ENCODE measurements at places on chromosomes 16 and 17.

DNA sequence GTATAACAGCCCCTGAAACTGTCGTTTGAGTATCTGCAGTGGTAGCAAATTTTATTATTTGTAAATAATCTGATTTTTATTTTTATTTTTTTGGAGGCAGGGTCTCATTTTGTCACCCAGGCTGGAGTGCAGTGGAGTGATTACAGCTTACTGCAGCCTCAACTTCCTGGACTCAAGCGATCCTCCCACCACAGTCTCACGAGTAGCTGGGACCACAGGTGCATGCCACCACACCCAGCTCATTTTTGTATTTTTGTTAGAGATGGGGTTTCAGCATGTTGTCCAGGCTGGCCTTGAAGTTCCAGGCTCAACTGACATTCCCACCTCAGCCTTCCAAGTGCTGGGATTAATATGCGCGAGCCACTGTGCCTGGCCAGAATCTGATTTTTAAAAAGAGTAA is 2.8 kb downstream of the NDEL1 start:
- DNase-seq, result no peak

GRCh38 chr17:63082273-63082861 is 116.3 kb downstream of the TANC2 start:
- DNase-seq, result no peak

DNA sequence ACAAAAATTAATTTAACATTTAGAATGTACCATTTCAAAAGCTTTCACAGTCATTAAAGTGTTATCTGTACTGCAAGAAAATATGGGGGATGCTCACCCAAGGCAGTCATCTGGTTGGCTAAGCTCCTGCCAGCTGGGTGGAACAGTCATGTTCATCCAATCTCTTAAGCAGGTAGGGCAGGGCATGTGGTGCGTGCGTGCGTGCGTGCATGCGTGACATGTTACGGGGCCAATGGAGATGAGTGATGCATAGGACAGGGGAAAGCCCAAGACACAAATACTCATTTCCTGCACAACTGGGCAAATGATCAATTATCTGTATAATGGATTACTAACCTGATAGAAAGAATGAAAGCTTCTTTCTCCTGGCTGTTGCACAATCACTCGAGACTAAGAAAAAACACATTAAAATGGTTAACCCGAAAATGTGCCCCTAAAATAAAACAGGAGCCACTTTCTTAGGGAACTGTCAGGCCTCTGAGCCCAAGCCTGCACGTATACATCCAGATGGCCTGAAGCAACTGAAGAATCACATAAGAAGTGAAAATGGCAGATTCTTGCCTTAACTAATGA is 104.4 kb downstream of the MYO1D start:
- no peak for DNase-seq

DNA sequence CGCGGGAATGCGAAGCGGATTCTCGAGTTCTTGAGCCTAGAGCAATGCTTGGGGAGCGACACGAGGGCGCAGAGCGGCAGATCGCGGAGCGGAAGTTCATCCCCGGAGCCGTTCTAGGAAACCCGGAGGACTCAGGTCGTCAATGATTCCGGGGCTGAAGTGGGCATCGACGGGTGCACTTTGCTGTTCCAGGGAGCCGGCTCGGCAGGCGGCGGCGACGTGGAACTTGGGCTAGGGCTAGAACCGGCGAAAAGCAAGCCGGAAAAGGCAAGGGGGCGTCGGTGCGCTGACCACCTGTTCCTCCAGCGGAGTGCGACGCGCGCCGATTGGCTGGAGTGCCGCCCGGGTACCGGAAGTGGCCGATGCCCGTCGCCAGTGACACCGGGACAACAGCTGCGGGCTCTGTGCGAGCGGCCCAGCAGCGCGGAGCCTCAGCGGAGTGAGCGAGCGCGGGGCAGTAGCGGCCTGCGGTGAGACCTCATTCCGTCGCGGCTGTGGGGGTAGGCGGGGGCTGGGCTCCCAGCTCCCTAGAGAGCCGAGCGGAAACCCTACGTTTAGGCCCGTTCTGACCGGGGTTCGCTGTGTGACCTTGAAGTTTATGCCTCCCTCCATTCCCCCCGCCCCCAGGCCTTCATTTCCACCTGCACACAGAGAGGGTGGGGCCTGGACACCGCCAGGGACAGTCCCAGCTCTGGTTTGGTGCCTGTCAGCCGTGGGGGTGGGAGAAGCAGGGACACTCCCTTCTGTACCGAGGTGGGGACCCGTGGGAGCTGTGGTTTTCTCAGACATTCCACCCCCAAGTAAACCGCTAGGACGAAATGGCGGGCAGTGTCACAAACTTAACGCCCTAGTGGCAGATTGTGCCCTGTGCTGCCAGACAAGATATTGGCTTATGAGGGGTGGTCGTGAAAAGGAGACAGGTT is at the start of gene ZFP3:
TSS of gene ZFP3 (plus strand) at position 362 of the 923 bp plus-strand sequence. CDS start 13,038 bp downstream, outside the sequence.
- peak; percentile 3 for DNase-seq

DNA sequence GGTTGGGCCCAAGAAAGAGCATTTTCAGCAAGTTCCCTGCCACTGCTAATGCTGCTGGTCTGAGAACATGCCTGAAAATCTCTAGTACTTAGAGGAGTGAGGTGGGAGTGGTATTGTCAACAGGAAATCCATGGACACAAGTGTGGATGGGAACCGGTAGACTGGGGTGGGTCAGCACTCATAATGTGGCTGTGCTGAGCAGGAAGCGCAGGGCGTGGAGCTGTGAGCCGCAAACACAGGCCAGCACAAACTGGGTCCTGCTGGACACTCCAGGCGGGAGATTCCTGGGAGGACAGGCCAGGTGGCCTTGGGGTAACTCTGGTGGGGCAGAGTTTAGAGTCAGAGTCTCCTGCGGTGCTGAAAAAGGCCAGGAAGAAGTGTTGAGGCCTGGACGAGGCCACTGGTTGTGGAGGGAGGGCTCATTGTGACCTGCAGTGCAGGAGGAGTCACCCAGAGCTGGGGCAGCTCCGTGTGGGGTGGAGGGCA is 62.6 kb downstream of the BANP start:
- DNase-seq, result no peak

- DNase-seq, result no peak
These were observed 1.5 kb upstream of the UQCC4 start for GRCh38 chr16:1422076-1422475.

DNA sequence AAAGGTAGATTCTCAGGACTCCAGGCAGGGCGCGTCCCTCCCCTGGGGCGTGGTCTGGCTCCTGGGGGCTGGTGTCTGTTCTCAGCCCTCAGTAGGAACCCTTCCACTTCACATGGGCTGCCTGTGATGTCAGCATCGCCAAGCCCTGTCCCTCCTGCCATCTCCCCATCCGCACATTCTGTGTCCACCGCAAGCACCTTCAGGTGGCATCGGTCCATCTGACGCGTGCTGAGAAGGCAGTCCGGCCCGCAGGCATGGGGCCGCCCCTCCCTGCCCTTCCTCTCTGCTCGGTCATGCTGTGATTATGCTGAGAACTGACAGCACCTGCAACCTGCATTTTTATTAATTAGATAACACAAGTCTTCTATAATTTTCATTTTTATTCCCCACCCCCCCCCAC is 12.7 kb upstream of the DNAH17 start:
- no peak for DNase-seq

DNA sequence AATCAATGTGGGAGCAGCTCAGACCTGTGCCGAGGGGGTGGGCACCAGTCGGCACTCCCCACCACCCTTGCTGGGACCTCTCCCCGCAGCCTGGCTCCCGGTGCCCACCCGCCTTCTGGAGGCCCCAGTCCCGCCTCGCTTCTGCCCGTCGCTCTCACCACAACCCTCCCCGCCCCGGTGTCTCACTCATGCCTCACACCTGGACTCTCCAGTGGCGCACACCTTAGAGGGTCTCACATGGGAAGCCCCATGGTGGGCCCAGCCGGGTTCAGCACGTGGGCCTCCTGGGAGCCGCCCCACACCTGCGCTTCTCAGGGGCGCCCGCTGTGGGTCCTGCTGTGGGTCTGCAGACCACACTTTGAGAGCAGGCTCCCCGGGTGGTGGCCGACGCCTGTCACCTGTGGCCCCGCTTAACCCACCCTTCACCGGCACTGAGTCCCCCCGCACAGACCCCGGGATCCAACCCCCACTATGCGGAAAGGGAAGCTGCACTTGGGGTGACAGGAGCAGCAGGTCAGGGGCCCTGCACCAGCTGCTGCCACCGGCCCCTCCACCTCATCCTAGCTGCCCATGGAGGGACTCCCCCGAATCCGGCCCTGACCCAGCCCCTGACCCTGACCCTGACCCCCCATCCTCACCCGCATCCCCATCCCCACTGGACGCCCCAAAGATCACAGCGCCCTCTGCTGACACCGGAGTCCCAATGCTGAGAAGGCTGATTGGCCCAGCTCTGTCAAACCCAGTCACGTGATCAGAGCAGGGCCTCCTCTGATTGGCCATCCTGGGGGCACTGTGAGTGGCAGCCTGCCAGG is 27.4 kb upstream of the SLC38A10 start:
- DNase-seq, result no peak

GRCh38 chr17:34852614-34853013 is 108.6 kb downstream of the CCT6B start:
- DNase-seq, result no peak

GRCh38 chr17:16407911-16408588 is 7.3 kb upstream of the TRPV2 start:
- no peak for DNase-seq

GRCh38 chr16:57938484-57938883 is 32.4 kb downstream of the CNGB1 start:
- no peak for DNase-seq

GRCh38 chr16:47250983-47251382 is 107.2 kb upstream of the NETO2 start:
- DNase-seq, result no peak

DNA sequence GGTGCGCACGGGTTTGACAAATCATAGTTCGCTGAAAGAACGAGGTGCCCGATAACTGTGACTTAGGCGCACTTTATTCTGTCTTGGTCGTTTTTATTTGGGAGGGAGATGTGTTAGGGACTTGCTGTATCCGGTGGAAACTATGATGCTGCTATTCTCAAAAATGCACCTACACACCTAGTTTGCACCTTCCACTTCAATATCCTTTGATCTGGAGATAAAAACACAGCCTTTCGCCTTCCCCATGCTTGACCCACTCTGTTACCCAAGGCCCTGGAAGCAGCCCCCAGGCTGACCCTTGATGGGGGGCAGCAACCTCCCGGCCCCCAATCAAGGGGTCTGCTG is 15.0 kb upstream of the FOXF1 start:
- DNase-seq, result no peak

DNA sequence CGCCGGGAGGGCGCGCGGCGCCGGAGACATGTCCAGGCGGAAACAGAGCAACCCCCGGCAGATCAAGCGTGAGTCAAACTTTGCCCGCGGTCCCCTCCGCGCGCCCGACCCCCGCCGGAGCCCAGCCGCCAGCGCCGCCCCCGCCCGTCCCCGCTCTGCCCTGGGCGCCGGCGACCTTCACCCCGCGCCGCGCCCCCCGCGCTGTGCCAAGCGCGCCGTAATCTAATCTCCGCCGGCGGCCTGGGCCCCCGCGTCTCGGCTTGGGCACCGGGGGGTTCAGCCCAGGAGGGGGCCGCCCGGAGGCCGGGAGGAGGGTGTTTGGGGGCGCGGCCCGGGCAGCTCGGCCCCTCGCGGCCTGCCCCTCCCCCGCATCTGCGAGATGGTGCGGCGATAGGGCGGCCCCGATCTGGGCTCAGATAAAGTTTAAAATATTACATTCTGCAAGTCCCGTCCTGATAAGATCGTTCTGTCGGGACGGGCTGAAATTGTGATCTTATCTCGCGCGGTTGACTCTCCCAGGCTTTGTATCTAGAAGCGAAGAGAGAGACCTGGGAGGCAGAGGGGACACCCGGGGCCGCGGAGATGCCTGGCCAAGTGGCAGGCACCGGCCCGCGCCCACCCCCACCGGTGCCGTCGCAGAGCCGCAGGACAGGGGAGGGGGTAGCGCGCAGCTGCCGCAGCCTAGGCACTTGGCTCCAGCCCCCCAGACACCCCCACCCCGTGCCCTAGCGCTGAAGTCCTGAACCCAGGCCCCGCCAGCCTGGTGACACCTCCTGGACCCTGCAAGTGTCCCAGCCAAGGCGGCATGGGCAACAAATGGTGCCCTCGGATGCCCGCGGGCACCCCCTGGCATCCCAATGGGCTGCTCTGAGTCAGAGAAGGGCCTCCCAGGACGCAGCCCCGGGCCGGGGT is 787 bp downstream of the ZFPM1 start:
- DNase-seq, result no peak

GRCh38 chr17:18328643-18329204 is 13.6 kb downstream of the SMCR8 start:
- no peak for DNase-seq

DNA sequence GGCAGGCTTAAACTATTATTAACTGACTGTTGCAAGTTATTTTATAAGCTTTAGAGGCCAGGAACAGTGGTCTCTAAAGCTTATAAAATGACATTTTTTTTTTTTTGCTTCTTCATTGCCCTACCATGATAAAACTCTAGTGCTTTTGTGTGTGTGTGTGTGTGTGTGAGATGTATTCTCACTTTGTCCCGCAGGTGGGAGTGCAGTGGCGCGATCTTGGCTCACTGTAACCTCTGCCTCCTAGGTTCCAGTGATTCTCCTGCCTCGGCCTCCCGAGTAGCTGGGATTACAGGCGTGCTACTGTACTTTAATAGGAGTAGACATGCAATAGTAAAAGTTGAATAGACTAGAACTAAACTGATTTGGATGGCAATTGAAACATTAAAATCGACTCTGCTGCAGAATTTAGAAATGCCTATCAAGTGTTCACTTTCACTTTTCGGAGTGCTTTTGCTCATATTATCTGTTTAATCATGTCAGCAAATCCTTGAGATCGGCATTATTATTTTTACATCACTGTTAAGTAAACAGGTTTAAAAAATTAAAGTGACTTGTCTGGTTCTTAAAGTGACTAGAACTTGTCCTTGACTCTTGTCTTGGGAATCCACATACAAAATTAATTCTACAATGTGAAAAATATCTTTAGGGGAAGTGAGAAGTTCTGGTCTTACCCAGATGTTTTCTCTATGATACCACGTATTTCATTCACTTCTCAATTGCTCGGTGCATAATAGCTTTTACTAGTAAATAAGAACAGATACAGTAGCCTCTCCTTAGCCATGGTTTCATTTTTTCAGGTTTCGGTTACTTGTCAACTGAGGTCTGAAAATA is 8.4 kb upstream of the PCTP start:
- no peak for DNase-seq

- peak; percentile 41 for DNase-seq
These were observed 2.5 kb downstream of the ALOX15B start for GRCh38 chr17:8041249-8041928.

DNA sequence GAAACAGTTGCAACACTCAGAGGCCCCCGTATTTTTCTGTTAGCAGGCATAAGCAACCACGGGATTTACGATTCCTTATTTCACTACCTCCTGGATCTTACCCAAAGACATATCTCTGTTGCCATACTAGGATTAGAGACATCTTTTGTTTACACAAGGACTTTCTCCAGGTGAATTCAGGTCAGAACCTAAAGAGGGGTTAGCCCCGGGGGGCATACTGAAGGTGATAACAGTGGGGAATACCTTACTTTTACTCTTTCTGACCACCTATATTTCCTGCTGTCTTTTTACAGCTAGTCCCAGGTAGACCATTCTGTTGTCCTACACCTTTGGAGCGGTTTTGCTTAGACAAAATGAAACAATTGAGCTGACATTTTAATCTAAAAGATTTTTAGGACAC is 27.9 kb upstream of the CDH8 start:
- no peak for DNase-seq

All from epithelial cell of prostate (primary cell).